ENCODE measurements at places on chromosomes 7 and 10.
A peak's percentile ranks its signal among the peaks of the same experiment; 100 is the strongest.

- DNase-seq: peak; percentile 36
Measured at GRCh38 chr7:18119985-18120384, 92.3 kb upstream of the PRPS1L1 start.

GRCh38 chr7:142581341-142581740, 167.9 kb upstream of the PRSS1 start:
- no peak for DNase-seq

DNA sequence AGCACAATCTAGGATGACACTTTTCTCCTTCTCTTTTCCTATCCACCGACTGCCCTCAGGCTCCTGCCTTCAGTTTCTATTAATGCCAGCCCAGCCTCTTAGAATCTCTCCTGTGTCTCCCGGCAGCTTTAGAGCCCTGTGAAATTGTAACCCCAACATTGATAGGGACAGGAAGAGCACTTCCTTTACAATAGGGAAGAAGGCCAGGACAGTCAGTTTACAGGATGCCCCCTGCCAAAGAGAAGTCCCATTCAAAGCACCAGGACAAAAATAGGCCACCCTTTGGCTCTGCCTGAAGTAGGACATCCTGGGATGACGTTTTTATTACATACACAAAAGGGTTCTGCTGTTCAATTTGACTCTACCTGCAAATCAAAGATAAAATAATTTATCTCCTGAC, 64.7 kb upstream of the ANK3 start:
- DNase-seq: no peak

DNA sequence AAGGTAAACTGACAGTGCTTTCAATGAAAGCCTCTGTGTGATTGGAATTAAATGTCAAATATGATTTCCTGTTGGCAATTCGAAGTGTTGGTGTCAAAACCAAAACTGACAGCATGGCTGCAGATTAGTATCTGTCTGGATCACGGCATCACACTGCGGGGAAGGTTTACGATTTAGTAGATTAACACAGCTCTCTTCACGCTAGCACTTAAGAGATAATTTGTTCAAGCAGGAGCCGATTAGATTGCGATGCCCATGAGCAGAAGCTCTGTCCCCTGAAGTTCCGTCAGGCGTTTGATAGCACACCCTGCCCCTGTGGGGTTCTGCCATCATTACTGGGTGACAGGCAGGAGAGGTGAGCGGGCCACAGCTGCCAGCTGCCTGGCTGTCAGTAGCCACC, 279.5 kb upstream of the AUTS2 start:
- DNase-seq: no peak

DNA sequence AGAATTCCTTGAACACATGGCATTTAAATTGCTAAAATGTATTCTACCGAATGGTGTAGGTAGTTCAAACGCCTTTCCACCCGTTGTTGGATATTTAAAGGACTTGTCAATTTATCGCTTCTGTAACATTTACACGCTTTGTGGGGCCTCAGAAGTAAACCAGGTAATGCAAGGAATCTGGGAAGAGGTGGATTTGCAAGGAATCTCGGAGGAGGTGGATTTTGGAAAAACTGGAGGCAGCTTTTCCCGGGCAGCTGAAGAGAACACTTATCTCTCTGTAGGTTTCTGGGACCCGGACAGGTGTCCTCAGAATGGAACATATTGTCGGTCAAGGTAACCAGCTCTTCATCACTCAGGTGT, 592 bp upstream of the MAPK8 start:
- DNase-seq: no peak

DNA sequence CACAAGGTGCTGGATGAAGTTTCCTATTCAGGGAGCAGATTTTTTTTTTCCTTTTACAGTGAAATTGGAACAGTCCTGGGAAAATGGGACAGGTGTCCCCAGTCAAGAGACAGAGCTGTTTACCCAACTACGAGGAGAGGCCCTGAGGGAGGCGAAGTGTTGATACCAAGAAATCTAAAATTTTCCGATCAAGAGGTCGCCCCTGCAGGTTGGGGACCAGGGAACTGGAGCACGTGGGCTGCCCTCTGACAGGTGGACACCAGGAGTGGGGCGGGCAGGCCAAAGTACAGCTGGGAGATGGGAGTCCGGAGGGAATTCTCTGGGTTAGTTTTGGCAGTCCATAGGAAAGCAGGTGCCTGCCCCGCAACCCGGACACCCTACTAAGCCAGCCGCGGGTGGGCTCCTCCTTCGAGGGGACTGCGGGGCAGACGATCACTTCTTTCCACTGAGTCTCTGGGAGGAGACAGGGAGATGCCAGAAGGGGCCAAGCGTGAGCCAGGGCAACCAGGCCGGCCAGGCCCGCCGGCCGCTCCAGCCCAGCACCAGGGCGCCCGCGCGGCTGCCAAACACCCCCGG, 965 bp upstream of the CAMK1D start:
- no peak for DNase-seq

DNA sequence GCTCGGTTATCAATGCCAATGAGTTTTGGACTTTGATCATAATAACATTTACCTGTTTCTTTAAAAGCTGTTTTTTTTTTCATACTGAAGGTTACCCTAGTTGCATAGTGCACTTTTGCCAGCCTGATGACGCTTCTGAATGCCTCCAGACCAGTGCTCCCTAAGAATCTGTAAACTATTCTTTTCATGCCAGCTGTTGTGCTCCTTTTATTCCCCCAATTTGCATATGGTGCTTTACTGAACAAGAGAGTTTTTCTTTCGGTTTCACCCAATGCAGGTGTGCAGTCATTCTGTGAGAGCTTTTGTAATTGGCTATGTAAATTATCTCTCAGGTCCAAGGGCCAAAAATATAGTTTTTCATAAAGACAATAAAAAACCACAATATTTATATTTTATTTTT, 48.1 kb upstream of the GLCCI1 start:
- DNase-seq: no peak

DNA sequence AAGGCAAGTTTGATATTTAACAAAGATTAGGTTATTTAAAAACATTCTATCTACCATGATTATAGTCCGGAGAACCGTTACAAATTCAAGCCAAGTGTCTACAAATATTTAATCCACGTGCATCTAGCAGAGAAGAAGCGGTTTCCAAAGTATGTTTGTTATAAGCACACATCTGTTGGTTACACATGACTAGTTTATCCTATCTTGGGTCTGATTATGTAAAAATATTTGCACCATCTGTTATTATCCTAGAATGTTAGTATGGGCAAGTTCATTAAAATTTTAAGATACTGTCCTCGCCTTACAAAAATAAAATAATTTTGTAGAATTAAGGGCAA, 289.2 kb upstream of the VSTM2A start:
- DNase-seq: no peak

GRCh38 chr10:115957786-115958442, 315.1 kb downstream of the GFRA1 start:
- no peak for DNase-seq

GRCh38 chr10:108515821-108516220, 1351.3 kb upstream of the SORCS1 start:
- DNase-seq: peak; percentile 69

All from HCEC 1CT (cell line).